HTR-8/SVneo (cell line): ENCODE measurements at places on chromosomes 6 and 20.
A peak's percentile ranks its signal among the peaks of the same experiment; 100 is the strongest.

DNA sequence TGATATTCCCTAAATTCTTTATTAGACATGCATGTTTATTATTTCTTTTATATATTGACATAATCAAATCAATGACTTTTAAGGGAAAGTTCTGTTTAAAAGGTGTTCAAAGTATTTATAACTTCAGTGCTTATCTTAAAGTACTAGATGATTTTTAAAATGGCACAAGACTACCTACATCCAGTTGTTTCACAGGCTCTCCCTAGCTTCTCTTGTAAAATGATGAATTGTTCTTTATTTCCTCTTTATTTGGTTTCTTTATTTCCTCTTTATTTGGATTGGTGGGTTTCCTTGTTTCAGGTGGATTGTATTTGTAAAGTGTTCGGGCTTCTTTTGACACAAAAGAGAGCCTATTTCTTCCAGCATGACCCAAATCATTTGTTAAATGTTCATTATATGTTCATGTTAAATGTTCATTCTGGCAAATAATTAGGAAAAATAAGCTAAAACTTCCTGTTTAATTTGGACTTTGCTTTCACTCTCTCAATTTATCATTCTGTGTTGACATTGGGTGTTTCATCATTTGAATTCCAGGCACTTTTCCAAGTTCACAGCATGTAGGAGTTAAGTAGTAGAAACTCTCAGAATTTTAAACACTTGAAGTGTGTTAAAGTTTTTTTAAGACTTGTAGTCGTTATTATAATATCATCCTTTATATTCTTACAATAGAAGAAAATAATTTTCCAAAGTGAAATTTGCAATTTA lies 24.6 kb downstream of the MLIP start:
- DNase-seq: peak; percentile 12

- DNase-seq: no peak
Observed at GRCh38 chr6:15283986-15284361, 38.1 kb downstream of the JARID2 start.

GRCh38 chr6:142474531-142475289 lies 172.9 kb downstream of the ADGRG6 start:
- DNase-seq: peak; percentile 63

- DNase-seq: peak; percentile 74
Observed at GRCh38 chr20:62156592-62157386, 13.2 kb downstream of the SS18L1 start.

DNA sequence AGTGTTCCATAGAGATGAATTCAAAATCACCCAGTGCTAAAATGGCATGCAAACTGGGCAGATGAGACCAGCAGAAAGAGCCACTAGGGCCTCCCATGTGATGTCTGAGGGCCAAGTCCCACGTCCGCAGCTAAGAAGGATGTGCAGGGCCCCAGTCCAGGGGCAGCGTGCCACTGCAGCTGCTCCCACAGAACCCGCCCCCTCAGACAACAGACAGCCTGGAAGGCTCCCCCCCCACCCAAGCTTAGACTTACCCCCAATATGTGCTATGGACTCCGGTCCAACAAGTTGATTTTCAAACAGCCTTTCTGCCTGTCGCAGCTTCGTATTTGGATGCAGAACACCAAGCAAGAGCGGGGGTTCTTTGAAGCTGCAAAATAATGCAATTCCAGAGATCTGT lies 14.0 kb downstream of the APMAP start:
- DNase-seq: no peak

- no peak for DNase-seq
Observed at GRCh38 chr20:3871550-3872265, 17.5 kb upstream of the PANK2 start.

DNA sequence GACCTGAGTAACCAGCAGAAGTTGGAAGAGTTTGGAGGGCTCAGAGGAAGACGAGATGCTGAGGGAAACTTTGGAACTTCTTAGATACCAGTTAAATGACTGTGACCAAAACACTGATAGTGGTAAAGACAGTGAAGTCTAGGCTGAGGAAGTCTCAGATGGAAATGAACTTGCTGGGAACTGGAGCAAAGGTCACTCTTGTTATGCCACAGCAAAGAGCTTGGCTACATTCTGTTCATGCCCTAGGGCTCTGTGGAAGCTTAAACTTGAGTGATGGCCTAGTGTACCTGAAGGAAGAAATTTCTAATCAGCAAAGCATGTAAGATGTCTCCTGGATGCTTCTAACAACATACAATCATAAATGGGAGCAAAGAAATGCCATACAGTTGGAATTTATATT lies 24.7 kb downstream of the WDR27 start:
- DNase-seq: no peak

- no peak for DNase-seq
Observed at GRCh38 chr6:46655803-46656202, 3.0 kb downstream of the SLC25A27 start.

- DNase-seq: no peak
Observed at GRCh38 chr6:9404351-9405146, 969.2 kb upstream of the SLC35B3 start.

DNA sequence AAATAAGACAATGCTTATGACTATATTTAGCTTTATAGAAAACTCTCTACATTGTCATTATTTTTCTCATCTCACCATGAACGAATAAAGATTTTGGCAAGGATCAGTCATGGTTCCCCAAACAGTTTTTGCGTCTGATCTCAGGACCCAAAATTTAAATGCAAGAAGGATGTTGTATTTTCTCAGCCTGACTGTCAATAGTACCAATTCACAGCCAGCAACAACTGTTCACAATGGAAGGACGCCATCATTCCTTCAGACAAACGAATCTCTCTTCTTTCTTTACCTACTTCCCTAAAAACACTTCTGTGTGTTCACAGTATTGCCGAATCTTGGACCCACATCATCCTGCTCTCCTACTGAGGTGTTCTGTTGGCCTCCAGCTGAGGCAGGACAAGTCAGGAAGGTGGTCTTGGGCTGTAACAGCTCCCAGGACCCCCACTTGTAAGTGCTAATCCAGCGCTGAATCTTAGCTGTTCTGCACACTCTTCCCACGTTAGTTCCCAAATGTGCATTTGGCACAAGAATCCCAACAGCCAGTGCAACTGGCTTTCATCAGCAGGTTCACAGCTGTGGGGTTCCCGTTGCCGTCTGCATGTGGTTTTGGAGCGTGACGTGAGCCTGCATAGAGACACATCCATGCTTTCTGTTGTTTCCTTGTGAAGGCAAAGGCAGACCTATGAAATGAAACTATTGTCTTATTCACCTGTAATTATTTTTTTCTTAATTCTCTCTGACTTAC lies 600.0 kb downstream of the QKI start:
- DNase-seq: no peak

DNA sequence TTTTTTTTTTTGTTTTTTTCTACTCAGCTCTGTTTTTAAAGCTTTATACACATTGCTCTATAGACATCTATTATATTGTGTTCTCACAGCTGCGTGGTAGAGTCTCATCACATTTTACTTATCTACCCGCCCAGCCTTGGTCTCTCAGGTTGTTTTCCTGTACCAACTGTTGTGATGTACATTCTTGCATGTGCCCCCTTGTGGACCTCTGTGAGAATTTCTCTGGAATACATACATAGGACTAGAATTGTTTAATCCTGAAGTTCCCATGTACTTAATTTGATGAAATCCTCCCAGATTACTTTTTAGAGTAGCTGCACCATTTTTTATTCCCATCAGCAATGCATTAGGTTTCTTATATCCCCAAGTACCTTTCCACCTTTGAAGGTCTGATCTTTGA lies 40.4 kb upstream of the TINAG start:
- no peak for DNase-seq

- no peak for DNase-seq
Observed at GRCh38 chr6:166905505-166906134, 50.7 kb downstream of the RNASET2 start.

GRCh38 chr6:155186052-155186658 lies 77.7 kb upstream of the CLDN20 start:
- DNase-seq: no peak
